Activated naive CD4-positive, alpha-beta T cell (primary cell): ENCODE measurements at places on chromosomes 12 and 14.

- DNase-seq = no peak
Observed at GRCh38 chr14:60266021-60266937, 17.3 kb downstream of the PPM1A start.

DNA sequence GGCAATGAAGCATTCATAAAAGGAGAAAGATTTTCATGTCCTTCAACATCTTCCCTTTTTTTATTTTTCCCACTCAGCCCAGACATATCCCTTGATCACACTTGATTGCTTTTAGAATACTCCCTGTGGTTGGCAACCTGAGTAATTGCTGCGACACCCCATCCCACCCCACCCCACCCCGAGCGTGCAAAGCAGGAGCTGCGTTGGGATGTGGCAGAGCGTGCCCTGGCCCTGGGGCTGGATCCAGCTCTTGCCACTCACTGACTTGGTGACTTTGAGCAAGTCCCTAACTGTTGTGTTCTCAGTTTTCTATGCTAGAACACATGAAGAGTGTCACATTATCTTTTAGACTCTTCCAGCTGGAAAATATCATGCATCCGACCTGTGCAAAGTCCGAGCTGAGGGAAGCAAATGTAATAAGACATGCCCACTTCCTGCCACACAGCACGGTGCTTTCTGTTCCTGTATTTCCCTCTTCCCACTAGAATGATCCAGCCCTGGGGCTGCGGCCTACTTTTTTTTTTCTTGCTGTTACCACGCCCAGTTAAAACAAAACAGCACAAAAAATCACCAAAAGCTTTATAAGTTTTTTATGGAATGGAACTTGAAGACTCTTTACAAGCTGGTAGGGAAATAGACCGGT lies 4.0 kb downstream of the ASCL4 start:
- DNase-seq = no peak

- no peak for DNase-seq
Observed at GRCh38 chr14:73477618-73478266, 13.0 kb upstream of the RIOX1 start.

DNA sequence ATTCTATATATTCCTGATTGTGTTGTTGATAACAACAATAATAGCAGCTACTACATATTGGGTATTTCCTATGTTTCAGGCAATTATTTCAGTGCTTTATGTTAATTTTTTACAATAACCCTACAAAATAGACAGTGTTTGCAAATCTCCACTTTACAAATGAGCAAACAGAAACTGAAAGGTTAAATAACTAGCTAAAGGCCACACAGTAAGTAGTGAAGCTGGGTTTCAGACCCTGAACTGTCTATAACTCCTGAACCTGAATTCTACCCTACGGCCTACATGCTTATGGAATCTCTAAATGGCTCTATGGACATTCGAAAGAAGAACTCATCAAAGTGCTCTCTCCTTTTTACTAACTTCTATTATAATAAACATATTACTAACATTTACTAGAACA lies 19.7 kb upstream of the NUDT4 start:
- DNase-seq = no peak

- peak; percentile 22 for DNase-seq
Observed at GRCh38 chr12:48542300-48542928, 17.0 kb downstream of the OR8S1 start.

GRCh38 chr14:23040100-23040499 lies 1.9 kb upstream of the PSMB11 start:
- no peak for DNase-seq

- no peak for DNase-seq
Observed at GRCh38 chr14:101844219-101844618, 82.7 kb downstream of the PPP2R5C start.

DNA sequence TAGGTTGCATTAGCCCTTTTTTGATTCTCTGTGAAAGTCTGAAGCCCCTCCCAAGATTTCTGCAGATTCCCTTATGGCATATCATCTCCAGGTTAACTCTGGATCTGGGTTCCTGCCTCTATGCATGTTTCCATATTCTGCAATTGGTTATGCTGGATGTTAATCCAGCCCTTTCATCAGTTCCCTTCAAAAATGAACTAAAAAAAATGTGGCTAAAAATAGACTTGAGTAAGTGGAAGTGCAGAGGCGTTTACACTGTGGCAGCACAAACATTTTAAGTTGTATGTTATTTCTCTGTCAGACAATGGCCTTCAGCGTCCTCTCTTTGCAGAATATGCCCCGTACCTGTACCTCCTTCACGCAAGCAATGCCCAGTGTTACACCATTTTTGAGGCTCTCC lies 11.4 kb downstream of the MGST1 start:
- no peak for DNase-seq

DNA sequence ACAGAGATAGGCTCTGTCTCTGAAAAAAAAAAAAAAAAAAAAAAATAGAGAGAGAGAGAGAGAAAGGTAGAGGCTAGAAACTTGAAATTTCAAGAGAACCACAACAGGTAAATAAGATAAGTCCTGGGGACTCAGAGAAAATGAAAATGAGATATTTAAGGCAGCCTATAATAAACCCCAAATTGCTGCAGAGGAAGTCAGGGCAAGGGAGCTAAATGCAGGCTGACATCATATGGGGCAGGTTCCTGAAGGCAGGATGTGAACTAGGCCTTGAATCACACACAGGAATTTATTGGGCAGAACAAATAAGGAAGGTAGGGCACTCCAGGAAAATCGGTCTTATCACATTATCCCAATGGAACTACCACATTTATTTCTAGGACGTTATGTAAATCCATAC lies 54.9 kb upstream of the NUDT4 start:
- no peak for DNase-seq

DNA sequence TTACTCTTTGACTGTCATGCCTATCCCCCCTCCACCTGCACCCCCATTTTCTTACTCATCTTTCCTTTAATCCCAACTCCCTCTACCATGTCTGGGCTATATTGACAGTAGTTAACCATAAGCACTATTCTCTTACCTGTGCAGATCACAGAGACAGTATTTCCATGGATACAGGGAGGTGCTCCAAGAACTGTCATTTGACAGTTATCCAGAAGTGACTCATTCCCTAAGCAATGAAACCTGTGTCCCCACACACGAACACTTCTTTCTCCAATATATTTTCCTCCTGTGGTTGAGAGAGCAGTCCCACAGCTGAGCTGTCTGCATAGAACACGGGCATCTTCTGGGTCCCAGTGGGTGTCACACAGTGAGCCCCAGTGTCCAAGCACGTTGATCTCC lies 68.8 kb downstream of the CD163L1 start:
- no peak for DNase-seq

- no peak for DNase-seq
Observed at GRCh38 chr14:75672605-75673192, 11.7 kb downstream of the TTLL5 start.

- no peak for DNase-seq
Observed at GRCh38 chr14:100405760-100406455, 82.8 kb downstream of the SLC25A47 start.

- peak; percentile 10 for DNase-seq
Observed at GRCh38 chr12:88142610-88142991, 494 bp downstream of the TMTC3 start.

DNA sequence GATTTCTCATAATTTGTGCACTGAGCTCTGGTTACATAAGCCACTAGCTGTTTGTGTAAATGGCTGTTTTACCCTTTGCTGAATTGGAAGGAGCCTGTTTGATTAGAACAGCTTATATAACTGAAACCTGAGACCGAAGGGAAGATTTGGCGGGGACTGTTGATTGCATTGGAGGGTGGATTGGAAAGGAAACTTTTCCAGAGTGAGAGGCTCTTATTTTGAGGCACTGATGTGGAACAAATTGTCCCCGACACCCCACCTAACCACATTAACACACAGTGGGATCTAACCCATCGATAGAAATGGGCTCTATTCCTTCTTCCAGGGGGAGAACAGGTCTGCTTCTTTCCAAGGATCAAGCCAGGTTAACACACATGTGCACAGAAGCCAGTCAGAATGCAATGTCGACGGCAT lies 51.7 kb downstream of the TMEM30B start:
- no peak for DNase-seq

GRCh38 chr12:53768976-53769375 lies 17.2 kb upstream of the CISTR start:
- DNase-seq = no peak

DNA sequence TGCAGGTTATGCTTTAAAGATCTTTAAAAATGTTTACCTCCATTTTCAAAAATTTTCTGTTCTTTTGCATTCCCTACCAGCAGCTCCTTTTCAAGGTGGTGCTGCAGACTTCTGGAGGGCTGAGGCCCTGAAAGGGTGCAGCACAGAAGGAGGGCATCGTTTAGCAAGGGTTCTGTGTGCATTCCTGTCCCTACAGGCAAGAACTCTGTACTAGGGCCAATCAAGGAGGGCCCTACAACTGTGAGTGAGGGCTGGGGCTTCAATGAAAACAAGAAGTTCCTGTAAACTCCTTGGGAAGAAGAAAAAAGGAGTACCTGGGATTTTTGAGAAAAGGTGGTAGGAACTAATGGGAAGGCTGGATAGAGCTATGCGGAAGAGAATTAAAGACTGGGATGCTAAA lies 50.7 kb upstream of the CSRP2 start:
- no peak for DNase-seq

DNA sequence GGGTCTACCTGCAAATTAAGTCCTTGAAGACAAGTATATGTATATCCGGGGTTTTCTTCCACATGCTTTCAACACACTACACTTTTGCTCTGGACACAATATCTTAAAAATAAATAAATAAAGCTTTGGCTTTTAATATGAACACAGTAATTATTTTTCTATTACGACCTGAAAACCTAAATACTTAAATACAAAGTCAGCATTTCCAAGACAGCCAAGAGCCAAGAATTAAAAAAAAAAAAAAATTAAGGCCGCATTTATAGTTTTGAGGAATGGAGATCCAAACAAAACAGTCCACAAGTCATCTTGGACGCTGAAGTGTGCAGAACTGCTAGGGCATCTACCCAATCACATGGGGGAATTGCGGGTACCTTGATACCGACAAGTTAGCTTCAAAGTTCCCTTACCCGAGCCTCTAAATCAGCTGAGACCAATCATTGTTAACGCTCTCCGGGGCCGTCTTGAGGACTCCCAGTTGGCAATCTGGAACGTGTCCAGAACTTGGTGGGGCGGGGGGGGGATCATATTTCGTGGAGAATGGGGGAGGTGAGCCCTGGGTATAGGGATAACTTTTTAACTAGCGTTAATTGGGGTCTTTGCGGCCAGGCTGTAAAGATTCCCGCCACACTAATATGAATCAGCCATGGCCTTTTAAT lies 731 bp upstream of the PCNX4 start:
- DNase-seq = no peak

DNA sequence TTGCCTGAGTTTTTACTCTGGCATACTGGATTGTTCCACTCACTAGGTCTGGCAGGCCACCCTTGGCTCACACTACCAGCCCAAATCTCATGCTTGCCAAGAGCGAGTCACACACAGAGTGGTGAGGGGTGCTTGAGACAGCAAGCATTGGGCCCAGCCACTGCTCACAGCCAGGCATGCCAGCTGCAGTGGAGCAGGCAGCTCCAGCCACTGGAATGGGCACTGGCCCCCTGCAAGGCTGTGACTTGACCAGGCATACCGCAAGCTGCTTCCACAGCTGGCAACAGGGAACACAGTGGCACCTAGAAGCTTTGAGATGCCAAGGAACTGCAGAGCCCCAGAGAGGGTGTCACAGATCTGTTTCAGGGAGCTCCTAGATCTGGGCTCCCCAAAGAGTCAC lies 488.5 kb downstream of the LRFN5 start:
- DNase-seq = no peak

DNA sequence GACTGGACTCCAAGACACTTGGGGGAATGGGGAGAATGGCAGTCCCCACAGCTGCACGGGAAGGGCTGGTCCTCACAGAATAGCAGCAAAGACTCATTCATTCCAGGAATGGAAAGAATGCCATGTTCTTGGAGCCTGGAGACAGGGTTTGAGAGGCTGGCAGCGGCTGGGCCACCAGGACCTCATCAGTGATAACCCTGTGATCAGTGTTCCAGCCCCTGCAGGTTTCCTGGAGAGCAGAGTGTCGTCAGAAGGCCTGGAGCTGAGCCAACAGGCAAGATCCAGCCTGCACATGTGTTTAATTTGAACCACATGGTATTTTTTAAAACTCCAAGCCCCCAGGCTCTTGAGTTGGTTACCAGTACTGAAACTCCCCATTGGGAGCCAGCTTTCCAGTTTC lies 11.3 kb downstream of the BDKRB1 start:
- DNase-seq = no peak

DNA sequence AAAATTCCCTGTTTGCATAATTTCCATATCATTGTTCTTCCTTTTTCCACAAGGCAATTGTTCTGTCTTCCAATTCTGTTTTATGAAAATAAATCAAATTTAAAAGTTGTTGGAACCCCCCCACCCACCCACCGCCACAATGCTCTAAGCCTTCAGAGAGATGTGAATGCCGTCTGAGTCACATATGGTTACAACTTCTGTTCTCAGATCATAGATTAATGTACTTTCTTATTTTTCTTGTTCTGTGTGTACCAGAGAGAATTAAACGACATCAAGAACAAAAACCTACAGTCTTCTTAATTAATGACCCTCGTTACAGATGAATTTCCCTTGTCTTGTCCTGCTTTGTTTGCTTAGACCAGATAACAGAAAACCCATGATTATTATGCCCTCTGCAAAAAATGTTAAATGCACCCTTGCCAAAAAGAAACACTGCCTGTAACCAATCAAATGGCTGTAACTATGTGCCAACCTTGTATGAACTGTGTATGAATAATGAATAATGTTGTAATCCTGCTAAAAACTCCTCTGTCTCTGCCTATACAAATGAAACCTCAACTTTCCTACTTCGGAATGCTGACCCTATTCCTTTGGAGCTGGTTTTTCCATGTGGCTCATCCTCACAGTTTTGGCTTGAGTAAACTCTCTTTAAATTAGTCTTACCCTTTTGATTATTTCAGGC lies 14.0 kb downstream of the OR6S1 start:
- no peak for DNase-seq

- no peak for DNase-seq
Observed at GRCh38 chr14:33026850-33027430, 88.3 kb downstream of the NPAS3 start.

- no peak for DNase-seq
Observed at GRCh38 chr12:10668526-10668925, 5.3 kb downstream of the STYK1 start.

- no peak for DNase-seq
Observed at GRCh38 chr12:131432532-131433260, 278.2 kb upstream of the SFSWAP start.

DNA sequence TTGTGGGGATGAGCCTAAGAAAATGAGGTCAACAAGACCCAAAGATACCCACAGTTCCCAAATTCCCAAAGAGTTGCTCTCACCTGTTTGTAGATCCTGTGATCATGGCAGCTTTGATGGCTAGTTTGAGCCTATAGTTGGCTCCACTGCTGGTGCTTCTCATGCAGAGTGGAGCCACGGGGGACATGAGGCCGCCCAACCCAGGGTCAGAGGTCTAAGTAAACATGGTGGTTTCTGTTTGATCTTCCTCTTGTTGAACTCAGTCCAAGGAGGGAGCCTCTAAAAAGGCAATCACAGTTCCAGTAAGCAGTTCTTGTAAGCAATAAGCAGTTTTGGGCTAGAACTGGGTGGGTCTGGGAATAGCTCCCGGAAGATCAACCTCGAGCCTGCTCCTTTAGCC lies 125.6 kb upstream of the DHRS4 start:
- DNase-seq = no peak
